ENCODE measurements at places on chromosomes 11 and 22.

GRCh38 chr11:16561150-16561549, 177.3 kb upstream of the C11orf58 start:
- no peak for ATAC-seq

- no peak for ATAC-seq
Measured at GRCh38 chr11:12007230-12007593, 1.2 kb downstream of the DKK3 start.

- no peak for ATAC-seq
Measured at GRCh38 chr11:68806931-68807844, 34.5 kb downstream of the CPT1A start.

DNA sequence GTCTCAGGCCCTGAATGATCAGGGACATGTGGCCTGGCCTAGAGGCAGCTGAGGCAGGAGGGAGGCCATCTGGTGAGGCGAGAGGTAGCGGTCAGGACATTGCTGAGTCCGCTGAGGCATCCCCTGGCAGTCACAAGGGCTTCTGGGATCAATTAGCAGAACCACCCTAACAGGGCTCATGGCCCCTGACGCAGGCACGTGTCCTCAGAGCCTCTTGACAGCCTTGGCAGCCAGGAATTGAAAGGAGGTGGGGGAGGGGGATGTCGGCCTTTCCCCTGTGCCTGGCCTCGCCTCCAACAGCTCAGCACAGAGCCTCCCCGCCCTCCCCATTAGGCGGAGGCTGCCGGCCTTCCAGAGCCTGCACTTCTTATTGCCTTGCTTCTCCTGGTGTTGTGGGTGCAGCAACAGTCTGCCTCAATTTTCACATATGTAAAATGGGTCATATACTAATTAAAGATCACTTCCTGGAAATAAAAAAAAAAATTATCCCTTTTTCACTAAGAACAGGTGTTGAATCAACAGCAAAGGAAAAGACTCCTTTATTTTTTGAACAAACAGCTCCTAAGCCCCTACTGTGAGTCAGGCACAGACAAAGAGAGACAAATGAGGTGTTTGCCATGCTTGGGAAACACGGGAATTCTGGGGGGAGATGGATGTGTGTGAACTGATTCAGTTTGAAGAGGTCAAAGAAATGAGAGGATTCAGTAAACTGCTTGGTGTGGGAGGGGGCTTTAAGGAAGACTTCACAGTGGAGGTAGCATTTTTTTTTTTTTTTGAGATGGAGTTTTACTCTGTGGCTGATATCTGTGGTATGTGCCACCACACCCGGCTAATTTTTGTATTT, 55.3 kb downstream of the NFAM1 start:
- ATAC-seq, result no peak

DNA sequence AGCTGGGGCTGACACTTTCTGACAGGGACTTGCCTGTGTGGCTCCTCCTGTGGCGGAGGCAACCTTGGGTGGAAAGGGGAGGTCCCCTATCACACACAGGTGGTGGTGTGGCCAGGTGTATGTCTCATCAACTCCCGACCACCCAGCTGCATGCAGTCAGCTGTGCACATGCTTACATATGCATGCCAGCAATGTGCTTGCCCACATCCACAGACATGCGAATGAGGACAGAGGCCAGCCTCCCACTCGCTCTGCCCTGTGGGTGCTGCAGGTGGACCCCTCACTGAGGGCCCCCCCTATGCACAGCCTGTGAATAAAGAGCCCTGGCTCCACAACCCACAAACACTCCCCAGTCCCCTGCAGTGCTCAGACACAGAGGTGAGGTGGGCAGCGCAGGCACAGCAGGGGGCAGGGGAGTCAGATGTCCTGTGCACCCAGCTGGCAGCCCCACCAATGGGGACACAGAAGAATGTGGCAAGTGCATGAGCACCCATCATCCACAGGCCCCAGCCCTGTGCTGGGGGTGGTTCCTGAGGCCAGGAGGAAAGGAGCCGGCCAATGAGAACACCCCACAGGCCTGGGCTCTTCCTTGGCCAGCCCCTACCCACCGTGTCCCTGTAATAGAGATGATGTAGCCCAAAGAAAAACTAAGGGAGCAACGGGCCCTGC, 9.5 kb downstream of the GNB1L start:
- no peak for ATAC-seq

DNA sequence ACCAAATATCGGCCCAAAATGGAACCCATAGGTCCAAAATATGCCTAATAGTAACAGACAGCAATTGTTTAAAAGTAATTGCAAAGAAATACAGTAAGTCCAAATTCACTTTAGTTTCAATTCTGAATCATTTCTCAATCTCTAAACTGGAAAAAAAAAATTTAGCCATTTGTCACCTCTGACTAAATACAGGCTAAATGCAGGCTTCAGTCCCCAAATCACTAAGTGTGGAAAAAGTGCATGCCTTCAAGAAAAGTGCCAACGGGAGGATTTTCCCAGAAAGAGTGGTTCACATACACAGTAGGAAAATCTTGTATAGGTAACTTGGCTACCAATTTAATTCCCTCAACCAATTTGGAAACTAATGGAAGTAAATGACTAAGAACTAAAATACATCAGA, 35.7 kb downstream of the SIK3 start:
- ATAC-seq, result peak; percentile 17

GRCh38 chr11:29272019-29272654, 744.7 kb downstream of the KCNA4 start:
- ATAC-seq, result no peak

- ATAC-seq, result no peak
Measured at GRCh38 chr22:33923660-33924246, 3.5 kb upstream of the LARGE1 start.

DNA sequence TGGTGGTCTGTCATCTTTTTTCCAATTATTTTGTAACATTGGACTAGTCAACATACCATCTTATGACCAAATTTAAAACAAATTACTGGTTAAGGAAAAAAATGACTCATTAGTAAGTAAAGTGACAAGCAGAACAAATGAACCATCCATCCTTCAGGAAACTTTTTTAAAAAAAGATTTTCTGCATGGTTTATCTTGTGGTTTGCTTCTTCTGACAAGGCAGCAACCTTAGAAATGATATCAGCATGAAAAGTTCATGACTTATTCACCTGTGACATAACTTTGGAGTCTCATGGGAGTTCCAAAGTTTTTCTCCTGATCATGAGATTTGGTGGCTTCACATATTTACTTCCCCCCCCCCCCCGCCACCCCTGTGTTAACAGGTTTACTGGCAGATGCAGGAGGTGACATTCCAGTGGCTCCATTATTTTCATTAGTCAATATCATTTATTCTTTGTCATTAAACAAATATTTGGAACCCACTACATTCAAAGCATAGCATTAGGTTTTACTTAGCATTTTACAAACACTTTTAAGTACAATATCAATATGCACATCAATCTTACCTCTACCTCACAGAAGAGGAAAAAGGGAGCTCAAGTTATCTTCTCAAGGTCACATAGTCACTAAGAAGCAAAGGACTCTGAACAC, 40.7 kb downstream of the DCUN1D5 start:
- ATAC-seq, result no peak

DNA sequence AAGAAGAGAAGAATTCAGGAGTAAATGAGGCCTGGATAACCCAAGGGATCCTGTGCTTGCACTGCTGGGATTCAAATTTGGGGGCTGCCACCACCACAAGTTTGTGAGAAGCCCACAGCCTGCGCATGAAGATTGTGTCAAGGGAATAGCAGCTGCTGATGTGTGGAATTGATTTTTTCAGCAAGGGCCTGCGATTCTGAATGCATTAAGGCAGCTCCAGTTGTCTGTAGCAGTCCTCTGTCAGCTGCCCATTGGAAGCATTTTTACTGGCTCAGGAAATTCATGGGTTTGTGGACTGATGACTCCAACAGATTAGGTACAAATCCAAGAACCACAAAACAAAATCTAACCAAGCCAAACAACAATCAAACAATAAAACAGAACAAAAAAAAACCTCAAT, 14.0 kb downstream of the ARVCF start:
- ATAC-seq, result no peak

GRCh38 chr11:125451400-125452124, 44.5 kb downstream of the FEZ1 start:
- ATAC-seq, result no peak

- ATAC-seq, result peak; percentile 17
Measured at GRCh38 chr11:47991266-47991830, 11.0 kb downstream of the PTPRJ start.

DNA sequence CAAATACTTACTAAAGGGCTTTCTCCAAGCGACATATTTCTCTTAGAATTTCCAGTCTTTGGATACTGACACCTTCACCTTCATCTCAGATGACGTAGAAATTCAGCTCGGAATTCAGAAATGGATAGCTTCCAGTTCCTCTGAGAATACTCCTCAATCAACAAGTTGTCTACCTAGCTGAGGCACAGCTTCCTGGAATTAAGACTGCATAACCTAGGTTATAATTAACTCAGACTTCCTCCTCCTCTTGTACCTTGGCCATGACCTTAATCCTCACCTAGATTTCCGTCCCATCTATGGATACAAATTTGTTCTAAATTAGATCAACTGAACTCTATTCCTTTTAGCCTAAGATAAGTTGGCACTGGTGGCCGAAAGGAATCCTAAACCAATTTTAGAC, 17.4 kb downstream of the ATP5MG start:
- no peak for ATAC-seq

- ATAC-seq, result no peak
Measured at GRCh38 chr11:119373921-119374631, 7.4 kb downstream of the USP2 start.

- no peak for ATAC-seq
Measured at GRCh38 chr11:21385669-21386440, 716.5 kb downstream of the NELL1 start.

- no peak for ATAC-seq
Measured at GRCh38 chr11:123040111-123040432, 21.9 kb downstream of the HSPA8 start.

- no peak for ATAC-seq
Measured at GRCh38 chr11:34907934-34908593, 8.1 kb downstream of the APIP start.

GRCh38 chr11:95641495-95641894, 148.1 kb downstream of the FAM76B start:
- ATAC-seq, result peak; percentile 97

- ATAC-seq, result no peak
Measured at GRCh38 chr11:73260127-73260457, 12.0 kb upstream of the P2RY6 start.

DNA sequence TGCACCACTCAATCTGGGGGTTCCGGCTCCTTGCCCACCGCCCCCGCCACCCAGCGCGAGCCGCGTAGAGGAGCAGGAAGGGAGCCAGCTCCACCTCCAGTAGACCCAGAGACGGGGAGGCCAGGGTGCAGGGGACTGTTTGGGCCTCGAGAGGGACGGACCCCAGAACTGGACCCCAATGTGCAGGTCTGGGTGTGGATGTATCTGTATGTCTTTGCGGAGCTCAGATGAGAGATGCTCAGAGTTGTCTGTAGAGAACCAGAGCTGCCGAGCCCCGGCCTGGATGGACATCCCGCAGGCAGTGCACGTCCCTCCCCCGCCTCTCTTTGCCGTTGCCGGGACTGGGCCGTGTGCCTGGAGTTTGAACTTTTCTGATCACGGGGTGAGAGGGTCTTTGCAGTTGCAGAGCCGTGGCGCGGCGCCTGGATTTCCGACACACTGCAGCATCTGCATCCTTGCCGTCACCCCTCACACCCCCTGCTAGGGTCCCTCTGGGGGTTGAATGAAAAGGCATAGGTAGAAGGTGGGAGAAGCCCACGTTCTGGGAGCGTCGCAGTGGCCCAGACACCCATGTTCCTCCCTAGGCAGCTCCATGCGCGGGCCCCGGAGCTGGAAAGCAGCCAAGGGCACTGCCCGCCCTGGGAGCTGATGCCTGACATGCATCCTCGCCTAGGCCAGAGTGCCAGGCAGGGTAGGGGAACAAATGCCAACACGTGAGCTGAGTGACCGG, 105.2 kb downstream of the KCNQ1 start:
- ATAC-seq, result no peak

DNA sequence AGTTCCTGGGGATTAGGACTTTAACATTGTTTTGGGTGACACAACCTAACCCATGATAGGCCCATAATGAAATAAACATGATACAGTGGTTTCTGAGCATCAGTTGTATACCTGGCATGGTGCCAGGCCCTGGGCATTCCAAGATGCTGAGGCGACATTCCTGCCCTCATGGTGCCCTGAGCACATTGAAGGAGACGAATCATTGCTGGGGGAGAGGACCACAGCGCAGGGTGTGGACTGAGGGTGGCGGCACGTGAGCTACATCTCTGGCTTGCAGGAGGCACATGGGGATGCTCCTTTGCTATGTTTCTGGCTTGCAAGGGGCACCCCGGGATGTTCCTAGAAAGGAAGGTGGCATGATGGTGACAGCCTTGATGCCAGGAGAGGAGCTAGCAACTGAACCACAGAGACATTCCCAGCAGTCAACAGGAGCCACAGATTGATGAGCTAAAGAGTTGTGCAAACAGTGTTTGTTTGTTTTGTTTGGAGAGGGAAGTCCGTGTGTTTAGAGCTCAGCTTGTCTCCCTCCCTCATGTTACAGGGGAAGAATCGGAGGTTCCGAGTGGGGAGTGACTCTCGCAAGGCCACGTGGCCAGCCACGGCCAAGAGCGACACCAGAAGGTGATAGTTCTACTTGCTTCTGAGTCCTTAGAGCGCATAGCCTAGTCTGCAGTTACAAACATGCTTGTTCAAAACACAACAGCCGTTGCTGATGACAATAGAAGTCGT, 106.4 kb downstream of the MIAT start:
- no peak for ATAC-seq

GRCh38 chr11:26731084-26731456, 9.2 kb upstream of the SLC5A12 start:
- no peak for ATAC-seq

- peak; percentile 12 for ATAC-seq
Measured at GRCh38 chr22:36027935-36028645, 534 bp downstream of the RBFOX2 start.

DNA sequence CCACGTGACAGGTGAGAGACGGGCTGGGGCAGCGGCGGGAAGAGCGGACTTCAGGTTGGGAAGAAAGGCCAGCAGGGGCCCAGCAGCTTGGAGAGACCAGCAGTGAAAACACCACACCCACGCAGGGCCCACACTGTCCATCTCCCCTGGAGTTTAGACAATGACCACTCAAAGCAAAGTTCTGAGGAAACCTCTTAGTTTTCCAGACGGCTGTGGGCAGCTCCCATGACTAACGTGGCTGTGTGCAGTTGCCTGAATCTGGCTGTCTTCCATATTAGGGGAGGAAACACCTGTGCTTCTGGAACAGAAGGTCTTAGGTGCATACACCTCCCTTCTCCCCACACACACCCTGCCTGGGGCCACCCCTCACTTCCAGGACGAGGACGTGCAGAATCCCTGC, 70.6 kb upstream of the TTLL12 start:
- ATAC-seq, result no peak

- no peak for ATAC-seq
Measured at GRCh38 chr22:45548247-45548840, 45.7 kb downstream of the FBLN1 start.

- ATAC-seq, result no peak
Measured at GRCh38 chr11:65576232-65576866, 496 bp downstream of the EHBP1L1 start.

- ATAC-seq, result no peak
Measured at GRCh38 chr11:12119502-12119901, 9.1 kb downstream of the MICAL2 start.

Data from activated CD4-positive, CD25-positive, alpha-beta regulatory T cell treated with anti-CD3 and anti-CD28 coated beads, Interleukin-2, amount 50 U/mL, for 24 hours (primary cell).